ENCODE measurements at places on chromosomes 2 and 18. TPM values are rescaled to one million over a fixed set of nuclear protein-coding genes. Genes with fewer than 3 reads are reported as not detected.
A peak's percentile ranks its signal among the peaks of the same experiment; 100 is the strongest.

- H3K36me3 ChIP-seq = peaks cover 16% of the 10 kb centered on the region
- no peaks in the 10 kb centered on the region for H3K4me1 ChIP-seq
- no peak overlapping the region for H3K4me3 ChIP-seq
- H3K27ac ChIP-seq = no peak overlapping the region
- H3K27me3 ChIP-seq = no peaks in the 10 kb centered on the region
Observed at GRCh38 chr2:61235716-61236115, 73.7 kb downstream of the C2orf74 start.

DNA sequence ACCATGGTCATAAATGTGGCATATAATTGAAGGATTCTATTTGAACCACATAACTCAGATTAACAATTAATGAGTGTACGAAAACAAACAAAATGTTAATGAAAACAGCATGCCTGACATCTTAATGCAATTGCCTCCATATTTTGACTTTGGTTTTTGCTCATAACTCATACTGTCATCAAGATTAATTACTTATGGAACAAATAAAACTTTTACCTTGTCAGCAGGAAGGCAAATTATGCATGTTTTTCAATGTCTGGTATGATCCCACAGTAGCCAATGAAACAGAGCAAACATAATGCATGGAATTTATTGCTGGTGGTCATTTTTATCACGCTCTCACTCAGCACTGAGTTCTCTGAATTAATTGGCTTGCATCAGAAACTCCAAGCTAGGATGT, 5.1 kb downstream of the PLEKHM3 start:
- DNase-seq = no peak
- H3K27ac ChIP-seq = no peak overlapping the region
- H3K27me3 ChIP-seq = no peaks in the 10 kb centered on the region
- H3K4me3 ChIP-seq = no peak overlapping the region
- no peaks in the 10 kb centered on the region for H3K4me1 ChIP-seq

DNA sequence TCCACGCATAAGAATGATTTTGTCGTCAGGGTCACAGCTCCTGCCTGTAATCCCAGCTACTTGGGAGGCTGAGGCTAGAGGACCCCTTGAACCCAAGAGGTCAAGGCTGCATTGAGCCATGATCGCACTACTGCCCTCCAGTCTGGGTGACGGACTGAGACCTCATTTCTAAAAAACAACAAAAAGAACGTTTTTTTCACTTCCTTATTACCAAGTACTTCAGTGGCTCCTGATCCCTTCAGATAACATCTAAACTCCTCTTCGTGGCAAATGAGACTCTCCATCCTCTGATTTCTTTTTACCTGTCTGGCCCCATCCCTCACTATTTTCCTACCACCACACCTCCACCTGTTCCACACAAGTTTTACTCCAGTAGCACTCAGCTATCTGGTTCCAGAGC, 105.4 kb upstream of the TLK1 start:
- H3K36me3 ChIP-seq = no peaks in the 10 kb centered on the region
- no peak overlapping the region for H3K4me3 ChIP-seq
- DNase-seq = no peak
- no peaks in the 10 kb centered on the region for H3K4me1 ChIP-seq
- H3K27ac ChIP-seq = no peak overlapping the region

GRCh38 chr18:37361335-37362157, 204.1 kb downstream of the CELF4 start:
- no peak overlapping the region for H3K27ac ChIP-seq
- no peaks in the 10 kb centered on the region for H3K36me3 ChIP-seq
- DNase-seq = peak; percentile 57
- H3K4me3 ChIP-seq = peak overlapping the region; percentile 30
- H3K27me3 ChIP-seq = peaks cover 59% of the 10 kb centered on the region

GRCh38 chr2:168056242-168056787, 191.1 kb downstream of the STK39 start:
- DNase-seq = no peak
- H3K27ac ChIP-seq = no peak overlapping the region
- no peaks in the 10 kb centered on the region for H3K36me3 ChIP-seq
- H3K27me3 ChIP-seq = no peaks in the 10 kb centered on the region

GRCh38 chr2:21443494-21444105, 319.8 kb downstream of the TDRD15 start:
- H3K4me1 ChIP-seq = no peaks in the 10 kb centered on the region
- DNase-seq = no peak
- H3K36me3 ChIP-seq = no peaks in the 10 kb centered on the region
- no peak overlapping the region for H3K27ac ChIP-seq
- no peak overlapping the region for H3K4me3 ChIP-seq

- no peak for DNase-seq
- H3K27me3 ChIP-seq = no peaks in the 10 kb centered on the region
- H3K36me3 ChIP-seq = no peaks in the 10 kb centered on the region
Observed at GRCh38 chr2:222751238-222751637, 79.8 kb downstream of the MOGAT1 start.

DNA sequence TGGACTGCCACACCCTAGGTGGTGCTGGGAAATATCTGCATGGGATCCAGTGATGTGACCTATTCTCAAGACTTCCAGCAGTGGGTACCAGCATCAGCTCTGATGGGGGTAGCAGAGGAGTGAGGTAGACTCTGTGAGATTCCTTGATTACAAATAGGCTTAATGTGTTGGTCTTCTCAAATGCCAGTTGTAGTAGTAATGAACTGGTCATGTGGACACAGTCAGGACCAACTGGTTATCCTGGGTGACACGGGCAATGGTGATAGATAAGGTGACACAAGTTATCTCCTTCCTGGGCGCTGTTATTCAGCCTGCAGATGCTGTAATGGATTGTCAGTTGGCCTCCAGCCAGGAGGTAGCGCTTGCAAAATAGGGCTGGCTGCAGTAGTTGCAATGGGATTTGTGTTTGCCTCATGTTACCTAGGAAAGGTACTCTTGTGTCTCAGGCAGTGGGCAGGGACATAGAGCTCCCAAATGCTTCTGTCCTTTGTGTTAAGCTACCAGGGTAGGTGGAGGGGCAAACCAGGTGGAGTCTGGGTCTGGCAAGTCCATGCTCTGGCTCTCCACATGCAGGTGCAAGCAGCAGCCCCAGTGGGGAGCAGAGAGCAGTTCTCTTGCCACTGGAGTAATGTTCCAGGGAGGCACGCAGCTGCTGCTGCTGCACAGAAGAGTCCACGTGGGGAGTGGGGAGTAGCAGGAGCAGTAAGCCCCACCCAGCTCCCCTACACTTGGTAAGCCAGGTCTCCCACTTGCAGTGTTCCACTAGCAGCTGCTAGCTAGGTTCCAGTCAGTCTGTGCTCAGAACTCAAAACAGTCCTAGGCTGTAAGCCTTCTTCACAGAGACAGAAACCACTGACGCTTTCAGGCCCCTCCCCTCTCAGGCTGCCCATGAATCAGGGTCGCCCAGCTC, 505.4 kb upstream of the DDX18 start:
- no peak overlapping the region for H3K4me3 ChIP-seq
- no peaks in the 10 kb centered on the region for H3K4me1 ChIP-seq
- no peak overlapping the region for H3K27ac ChIP-seq
- no peak for DNase-seq
- H3K36me3 ChIP-seq = no peaks in the 10 kb centered on the region

GRCh38 chr2:15642815-15643500, 51.3 kb downstream of the DDX1 start:
- H3K27ac ChIP-seq = no peak overlapping the region
- DNase-seq = no peak
- H3K4me1 ChIP-seq = no peaks in the 10 kb centered on the region
- no peaks in the 10 kb centered on the region for H3K36me3 ChIP-seq
- H3K4me3 ChIP-seq = no peak overlapping the region

DNA sequence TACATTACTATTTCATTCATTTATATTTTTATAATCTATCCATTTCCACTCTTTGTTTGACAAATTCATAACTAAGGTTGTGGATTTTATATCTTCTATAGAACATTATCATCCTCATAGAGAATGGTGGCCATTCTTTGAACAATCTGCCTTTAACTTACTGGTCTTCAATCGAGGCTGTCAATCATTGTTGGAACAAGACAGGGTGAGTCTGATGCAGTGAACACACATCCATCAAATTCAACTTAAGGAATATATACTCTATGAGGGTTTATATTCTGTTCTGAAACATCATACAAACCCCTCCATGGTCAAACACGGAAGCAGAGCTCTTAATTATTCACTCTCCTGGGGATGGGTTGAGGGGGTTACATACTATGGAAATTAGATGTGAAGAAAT, 28.3 kb upstream of the KLF7 start:
- no peak for DNase-seq
- no peak overlapping the region for H3K27ac ChIP-seq
- H3K36me3 ChIP-seq = no peaks in the 10 kb centered on the region

- H3K4me1 ChIP-seq = peaks cover 4% of the 10 kb centered on the region
- no peaks in the 10 kb centered on the region for H3K36me3 ChIP-seq
- H3K27me3 ChIP-seq = no peaks in the 10 kb centered on the region
- no peak for DNase-seq
- H3K4me3 ChIP-seq = no peak overlapping the region
Observed at GRCh38 chr18:9720327-9720726, 12.2 kb downstream of the RAB31 start.

DNA sequence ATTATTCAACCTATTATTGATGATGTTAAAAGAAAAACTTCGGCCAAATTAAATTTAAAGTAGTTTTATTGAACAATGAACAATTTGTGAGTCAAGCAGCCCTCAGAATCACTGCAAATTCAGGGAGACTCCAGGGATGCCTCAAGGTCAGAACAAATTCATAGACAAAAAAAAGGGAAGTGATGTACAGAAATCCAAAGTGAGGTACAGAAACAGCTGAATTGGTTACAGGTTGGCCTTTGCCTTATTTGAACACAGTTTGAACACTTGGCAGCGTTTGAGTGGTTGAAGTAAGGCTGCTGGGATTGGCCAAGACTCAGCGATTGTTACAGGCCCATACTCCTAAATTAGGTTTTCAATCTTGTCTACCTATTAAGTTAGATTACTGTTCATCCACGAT, 47.4 kb upstream of the DSG1 start:
- H3K27me3 ChIP-seq = no peaks in the 10 kb centered on the region
- no peaks in the 10 kb centered on the region for H3K4me1 ChIP-seq
- H3K27ac ChIP-seq = no peak overlapping the region
- no peak for DNase-seq
- H3K4me3 ChIP-seq = no peak overlapping the region

DNA sequence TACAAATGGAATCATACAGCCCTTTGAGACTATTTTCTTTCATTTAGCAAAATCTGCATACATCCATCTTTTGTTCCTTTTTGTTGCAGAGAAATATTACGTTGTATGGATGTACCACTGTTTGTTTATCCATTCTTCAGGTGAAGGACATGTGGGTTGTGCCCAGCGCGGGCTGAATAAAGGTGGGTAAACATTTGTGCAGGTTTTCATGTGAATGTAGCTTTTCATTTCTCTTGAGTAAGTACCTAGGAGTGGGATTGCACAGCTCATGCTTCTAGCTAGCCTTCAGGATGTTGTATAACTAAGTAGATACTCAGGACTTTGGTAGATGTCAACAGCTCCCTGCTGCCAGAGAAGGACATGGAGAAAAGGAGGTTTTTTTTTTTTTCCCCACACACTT, 50.6 kb upstream of the SPRED2 start:
- no peaks in the 10 kb centered on the region for H3K27me3 ChIP-seq
- H3K36me3 ChIP-seq = no peaks in the 10 kb centered on the region
- H3K27ac ChIP-seq = no peak overlapping the region
- no peak for DNase-seq
- no peak overlapping the region for H3K4me3 ChIP-seq
- no peaks in the 10 kb centered on the region for H3K4me1 ChIP-seq

- no peak for DNase-seq
- no peak overlapping the region for H3K27ac ChIP-seq
- peaks cover 5% of the 10 kb centered on the region for H3K4me1 ChIP-seq
- H3K27me3 ChIP-seq = peaks cover 19% of the 10 kb centered on the region
- no peak overlapping the region for H3K4me3 ChIP-seq
Observed at GRCh38 chr18:79784965-79785770, 12.6 kb upstream of the KCNG2 start.

DNA sequence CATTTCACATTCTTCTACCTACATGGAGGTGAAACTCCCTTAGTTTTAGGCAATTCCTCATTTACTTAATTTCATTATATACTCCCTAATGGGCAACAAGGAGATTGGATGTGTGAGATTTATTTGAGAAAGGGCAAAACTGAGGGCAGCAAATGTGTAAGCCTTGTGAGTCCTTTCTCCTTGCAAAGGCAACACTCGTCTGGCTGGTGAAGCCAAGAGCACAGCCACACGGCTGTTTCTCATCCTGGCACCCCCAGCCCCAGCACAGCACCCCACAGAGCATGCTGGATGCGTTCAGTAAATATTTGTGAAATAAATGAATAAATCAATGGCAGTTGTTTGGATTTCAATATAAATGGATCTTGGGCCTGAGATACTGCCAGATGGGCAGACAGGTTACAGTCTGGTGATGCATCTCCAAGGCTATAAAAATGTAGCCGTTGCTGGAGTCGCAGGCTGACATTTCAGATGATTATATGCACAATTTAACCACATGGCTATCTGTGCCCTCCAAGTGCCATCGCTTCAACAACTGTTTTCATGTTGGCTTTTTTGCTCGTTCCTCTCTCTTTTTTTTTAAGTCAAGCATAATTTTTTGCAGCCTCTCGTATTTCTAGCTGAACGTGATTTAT, 154.1 kb upstream of the REV1 start:
- H3K4me1 ChIP-seq = no peaks in the 10 kb centered on the region
- no peaks in the 10 kb centered on the region for H3K27me3 ChIP-seq
- H3K27ac ChIP-seq = no peak overlapping the region
- H3K4me3 ChIP-seq = no peak overlapping the region
- no peaks in the 10 kb centered on the region for H3K36me3 ChIP-seq

GRCh38 chr18:61471541-61471940, 138.3 kb downstream of the CDH20 start:
- H3K4me3 ChIP-seq = no peak overlapping the region
- no peaks in the 10 kb centered on the region for H3K27me3 ChIP-seq
- no peaks in the 10 kb centered on the region for H3K4me1 ChIP-seq
- no peak overlapping the region for H3K27ac ChIP-seq

DNA sequence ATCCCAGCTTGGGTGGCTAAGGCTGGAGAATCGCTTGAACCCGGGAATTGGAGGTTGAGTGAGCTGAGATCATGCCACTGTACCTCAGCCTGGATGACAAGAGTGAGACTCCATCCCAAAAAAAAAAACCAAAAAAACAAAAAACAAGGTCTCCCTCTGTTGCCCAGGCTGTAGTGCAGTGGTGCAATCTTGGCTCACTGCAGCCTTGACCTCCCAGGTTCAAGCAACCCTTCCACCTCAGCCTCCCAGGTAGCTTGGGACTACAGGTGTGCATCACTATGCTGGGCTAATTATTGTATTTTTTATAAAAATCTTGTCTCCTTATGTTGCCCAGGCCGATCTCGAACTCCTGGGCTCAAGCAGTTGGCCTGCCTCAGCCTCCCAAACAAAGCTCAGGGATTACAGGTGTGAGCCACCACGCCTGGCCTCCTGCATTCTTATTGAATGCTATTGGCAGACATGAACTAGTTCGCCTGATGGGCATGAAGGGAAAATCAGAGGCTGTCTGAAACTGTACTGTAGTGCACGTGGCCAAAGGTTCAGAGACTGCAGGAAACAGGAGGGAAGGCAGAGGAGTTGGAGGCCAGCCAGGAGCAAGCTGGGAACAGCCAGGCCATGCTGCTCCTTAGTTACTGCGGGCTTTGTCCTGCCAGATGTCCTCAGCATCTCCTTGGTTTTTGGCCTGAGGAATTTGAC, 16.0 kb upstream of the ASXL2 start:
- no peak overlapping the region for H3K4me3 ChIP-seq
- no peak for DNase-seq
- no peaks in the 10 kb centered on the region for H3K27me3 ChIP-seq

- no peak overlapping the region for H3K27ac ChIP-seq
- H3K27me3 ChIP-seq = no peaks in the 10 kb centered on the region
- H3K4me1 ChIP-seq = no peaks in the 10 kb centered on the region
- no peak for DNase-seq
Observed at GRCh38 chr18:71998547-71999097, 545.5 kb downstream of the CBLN2 start.

Gene NDUFB3
- 57.5 TPM for total RNA-seq

Gene CYP1B1
- total RNA-seq = 4.7 TPM

Gene COL4A3
- 0.34 TPM for total RNA-seq

Gene DSG2
- total RNA-seq = 138 TPM

Gene PROKR1
- total RNA-seq = 3.9 TPM

Gene OXER1
- 1.3 TPM for total RNA-seq

Data from H1 (cell line).